ENCODE measurements at places on chromosomes 6 and 20. TPM values are rescaled to one million over a fixed set of nuclear protein-coding genes. Genes with fewer than 3 reads are reported as not detected.

TDRD6 gene
- total RNA-seq, result not detected

HCRTR2 gene
- not detected for total RNA-seq

GGTLC1 gene
- total RNA-seq, result not detected

LY6G6F gene
- 1.5 TPM for total RNA-seq

RSPH4A gene
- total RNA-seq, result 0.52 TPM

SNAP25 gene
- total RNA-seq, result not detected

PHACTR1 gene
- 1.6 TPM for total RNA-seq
